ENCODE measurements at places on chromosomes 4 and X. TPM values are rescaled to one million over a fixed set of nuclear protein-coding genes. Genes with fewer than 3 reads are reported as not detected.

The PITX2 gene
- total RNA-seq = 2.1 TPM

The TCEAL9 gene
- total RNA-seq = 17.4 TPM

- ATAC-seq = no peak
These were observed 109.3 kb downstream of the HMX1 start for GRCh38 chr4:8762356-8762755.

GRCh38 chrX:148874636-148875246 lies 374.3 kb downstream of the AFF2 start:
- ATAC-seq = no peak

- ATAC-seq = no peak
These were observed 958.0 kb downstream of the STPG2 start for GRCh38 chr4:97185233-97185632.

- no peak for ATAC-seq
These were observed 48.1 kb downstream of the NPY1R start for GRCh38 chr4:163284304-163284703.

The RNF212 gene
- 1.4 TPM for total RNA-seq

GRCh38 chr4:107008115-107008514 lies 28.0 kb downstream of the DKK2 start:
- no peak for ATAC-seq

The OTUD6A gene
- total RNA-seq = not detected

DNA sequence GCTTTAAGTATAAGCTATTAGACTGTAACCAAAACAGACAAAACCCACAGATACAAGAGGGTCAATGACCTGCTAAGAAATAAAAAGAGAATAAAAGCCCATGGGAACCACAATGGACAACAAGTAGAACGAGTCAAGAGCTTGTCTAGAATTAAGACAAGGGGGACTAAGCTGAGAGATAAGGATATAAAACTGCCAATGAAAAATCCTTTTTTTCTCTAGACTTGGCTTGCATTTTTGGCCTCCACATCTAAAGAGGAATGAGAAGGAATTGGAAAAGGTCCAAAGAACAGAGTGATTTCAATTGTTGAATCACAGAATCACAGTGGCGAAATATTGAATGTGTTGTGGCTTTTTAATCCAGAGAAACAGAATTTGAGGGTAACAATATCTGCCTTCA lies 135.7 kb downstream of the QDPR start:
- ATAC-seq = no peak

The CHIC1 gene
- total RNA-seq = 1.8 TPM

DNA sequence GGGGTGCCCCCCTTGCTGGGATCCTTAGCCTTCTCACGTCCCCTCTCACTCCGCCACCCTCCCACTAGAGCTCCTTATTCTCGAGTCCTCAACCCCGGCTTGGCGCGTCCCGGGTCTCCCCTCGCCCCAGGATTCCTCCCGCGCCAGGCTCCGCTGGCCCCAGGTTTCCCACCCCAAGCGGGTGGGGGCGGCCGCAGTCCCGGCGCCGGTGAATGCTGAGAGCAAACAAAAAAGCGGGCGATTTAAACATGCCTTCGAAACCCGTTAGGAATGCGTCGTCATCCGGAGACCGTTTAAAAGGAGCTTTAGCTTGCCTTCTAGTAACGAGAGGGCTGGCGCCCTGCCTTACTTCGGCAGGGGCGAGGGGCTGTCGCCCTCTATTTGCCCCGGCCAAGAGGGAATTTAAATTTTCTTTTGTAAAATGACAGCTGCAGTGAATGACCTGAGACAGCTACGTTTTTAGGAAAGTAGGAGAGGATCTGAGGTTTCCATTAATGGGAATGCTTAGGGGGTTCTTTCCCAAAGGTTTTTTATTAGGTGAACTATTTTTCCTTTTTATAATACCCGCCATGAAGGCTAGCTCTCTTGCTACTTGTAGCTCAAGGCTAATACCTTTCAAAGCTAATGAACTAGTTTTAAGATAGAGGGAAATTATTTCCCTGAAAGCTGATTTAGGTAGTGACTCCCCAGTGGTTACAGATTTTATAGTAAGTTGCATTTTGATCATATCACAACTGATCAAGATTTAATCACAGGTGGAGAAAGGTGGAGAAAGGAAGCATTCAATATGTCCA lies 3.1 kb downstream of the JADE1 start:
- ATAC-seq = no peak

The TMEM35A gene
- 1.1 TPM for total RNA-seq
